ENCODE measurements at places on chromosomes 16 and 17.

DNA sequence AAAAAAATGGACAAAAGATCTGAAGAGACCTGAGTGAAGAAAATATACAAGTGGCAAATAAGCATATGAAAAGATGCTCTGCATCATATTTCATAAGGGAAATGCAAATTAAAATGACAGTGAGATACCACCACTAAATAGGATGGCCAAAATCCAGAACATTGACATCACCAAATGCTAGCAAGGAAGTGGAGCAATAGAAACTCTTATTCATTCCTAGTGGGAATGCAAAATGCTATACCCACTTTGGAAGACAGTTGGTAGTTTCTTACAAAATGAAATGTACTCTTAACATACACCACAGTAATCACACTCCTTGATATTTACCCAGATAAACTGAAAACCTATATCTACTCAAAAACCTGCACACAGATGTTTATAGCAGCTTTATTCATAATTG is 33.6 kb downstream of the DHRS7B start:
- DNase-seq = no peak

DNA sequence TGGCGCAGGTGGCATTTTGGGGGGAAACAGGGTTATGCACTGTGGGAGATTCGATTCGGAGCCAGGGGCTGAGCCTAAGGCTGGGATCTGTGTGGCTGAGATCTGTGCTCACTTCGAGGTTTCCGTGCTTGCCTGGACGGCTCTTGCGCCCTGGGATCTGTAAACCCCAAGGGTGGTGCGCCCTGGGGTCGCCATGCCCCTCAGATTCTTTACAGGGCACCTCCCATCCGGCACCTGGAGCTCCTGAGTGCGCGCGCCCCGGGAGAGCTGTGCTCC is 377 bp downstream of the SLC13A5 start:
- no peak for DNase-seq

DNA sequence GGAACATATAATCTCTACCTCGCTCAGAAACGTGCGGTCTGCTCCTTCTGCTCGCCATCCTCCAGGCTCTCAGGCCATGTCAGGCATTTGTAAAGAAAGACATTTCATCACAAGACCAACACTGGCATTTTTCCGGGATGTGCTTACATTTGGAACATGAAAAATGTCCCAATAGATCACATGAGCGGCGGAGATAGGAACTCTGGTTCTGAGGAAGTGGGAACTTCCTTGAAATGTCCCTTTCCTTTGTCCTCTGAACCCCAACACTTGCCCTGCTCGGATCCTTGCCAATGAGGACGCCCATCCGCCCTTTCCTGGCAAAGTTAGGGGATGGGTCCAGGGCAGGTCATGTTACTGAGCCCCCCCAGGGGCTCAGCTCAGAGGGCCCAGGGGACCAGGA is 130.5 kb downstream of the MAF start:
- DNase-seq = no peak

DNA sequence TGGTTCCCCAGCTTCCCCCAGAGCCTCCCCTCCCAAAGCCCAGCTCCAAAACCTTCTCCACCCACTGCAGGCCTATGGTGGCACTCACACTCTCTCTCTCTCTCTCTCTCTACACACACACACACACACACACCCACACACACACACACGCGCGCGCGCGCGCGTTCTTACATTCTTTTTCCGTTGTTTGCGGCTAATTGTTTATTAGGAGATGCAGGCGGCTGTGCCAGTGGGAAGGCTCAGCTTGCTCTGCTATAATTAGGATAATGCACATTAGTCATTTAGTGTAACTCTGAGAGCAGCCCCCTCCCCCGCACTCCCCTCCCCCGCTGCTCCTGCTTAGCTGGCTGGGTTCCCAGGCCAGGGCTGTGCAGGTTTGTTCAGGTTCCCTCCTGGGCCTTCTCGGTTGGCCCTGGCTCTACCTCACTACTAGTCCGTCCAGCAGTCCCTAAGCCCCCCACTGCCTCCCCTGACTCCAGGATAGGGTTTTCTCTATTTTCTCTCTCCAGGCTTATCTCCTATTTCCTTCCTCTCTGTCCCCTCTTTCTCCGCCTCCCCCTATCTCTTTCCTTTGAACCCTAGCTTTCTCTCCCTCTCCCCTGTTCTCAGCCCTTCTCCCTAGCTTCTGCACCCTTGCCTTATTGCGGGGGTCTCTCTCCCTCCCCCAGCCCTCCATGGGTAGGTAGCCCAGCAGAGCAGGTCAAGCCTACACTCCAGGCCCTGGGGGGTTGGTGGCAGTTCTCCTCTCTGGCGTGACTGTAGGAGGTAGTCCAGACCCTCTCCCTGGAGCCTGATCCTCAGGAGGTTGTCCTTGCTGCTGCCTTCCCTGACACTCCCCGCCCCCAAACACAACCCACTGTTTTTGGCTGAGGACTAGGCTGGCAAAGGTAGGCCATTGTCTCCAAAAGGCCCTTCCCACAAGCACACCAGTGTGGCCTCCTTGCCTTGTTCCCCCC is 34.0 kb downstream of the TMEM132E start:
- no peak for DNase-seq

GRCh38 chr16:82741073-82741615 is 114.4 kb downstream of the CDH13 start:
- DNase-seq = no peak

DNA sequence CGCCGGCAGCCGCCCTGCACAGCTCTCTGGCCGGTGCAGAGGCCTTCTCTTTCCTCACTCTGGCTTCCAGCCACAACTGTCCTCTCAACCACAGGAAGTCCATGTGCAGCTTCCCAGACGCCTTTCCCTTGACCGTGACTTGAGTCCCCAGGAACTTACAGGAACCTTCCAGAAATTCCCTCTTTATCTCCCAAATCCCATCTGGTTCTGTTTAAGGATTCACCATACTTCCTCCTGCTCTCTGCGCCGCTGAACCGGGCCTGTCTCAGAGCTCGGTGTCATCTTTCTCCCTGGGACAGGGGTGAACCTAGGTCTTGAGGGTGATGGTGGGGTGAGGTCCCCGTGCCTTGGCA is 65.2 kb upstream of the ZNF469 start:
- no peak for DNase-seq

DNA sequence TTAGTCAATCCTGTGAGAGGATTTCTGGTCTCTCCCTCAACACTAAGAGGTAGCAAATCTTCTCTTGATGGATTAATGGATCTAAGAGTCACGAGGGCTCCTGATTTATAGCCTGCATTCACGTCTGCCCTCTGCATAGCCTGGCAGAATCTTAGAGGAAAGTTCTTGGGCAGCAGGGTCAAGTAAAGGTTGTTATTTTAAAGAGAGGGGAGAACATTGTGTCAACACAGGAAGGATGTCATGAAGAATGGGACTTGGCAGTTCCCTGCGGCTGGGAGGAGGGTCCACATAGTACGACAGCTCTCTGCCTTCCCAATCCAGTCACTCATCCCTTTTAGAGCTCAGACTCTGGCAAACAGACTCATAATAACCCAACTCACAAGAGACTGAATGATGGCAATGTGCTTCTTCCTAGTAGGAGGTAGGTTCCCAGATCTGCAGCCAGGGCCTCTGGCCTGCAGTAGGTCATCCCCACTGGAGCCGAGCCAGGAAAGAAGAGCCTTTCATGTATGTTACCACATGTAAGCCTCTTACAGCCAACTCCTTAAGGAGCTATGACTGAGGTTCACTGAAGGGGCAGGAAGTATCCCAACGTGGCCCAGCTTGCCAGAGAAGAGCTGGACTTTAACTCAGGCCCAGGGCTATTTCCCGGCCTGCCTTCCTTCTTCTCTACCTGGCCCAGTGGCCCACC is 25.4 kb upstream of the RPTOR start:
- DNase-seq = no peak

DNA sequence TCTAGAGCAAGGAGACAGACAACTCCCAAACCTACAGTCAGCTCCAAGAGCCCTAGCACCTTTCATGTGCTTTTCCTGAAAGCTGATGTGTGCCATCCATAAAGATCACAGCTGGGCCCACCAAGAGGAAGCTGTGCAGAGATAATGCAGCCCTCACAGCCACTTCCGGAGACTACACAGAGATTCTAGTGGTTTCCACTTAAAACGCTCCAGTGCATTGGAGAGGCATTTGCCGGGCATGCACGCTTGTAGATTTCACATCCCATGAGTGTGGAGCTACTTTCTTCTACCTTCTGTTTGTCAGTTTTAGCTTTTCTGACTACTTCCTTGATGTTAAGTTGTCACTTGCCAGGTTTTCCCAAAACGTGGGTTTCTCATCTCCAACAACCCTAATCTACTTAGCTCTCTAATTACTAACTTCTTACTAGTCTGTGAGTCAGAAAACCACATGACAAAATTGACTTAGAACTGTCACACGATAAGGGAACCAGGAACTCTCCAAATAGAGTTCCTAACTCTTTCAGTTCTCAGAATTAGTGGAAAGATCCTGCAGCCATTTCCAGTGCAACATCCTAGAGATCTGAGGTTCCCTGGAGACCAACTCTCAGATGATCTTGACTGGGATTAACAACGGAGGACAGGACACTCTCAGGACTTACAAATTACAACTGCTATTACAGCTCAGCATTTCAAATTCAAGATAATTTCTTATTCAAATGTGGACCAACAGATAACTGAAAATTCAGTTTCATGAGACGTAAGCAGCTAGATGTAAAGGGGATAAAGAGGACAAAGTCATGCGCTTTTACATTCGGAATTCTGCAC is 28.6 kb downstream of the PMP22 start:
- DNase-seq = no peak

GRCh38 chr16:60214311-60214710 is 1480.2 kb upstream of the GOT2 start:
- DNase-seq = no peak

DNA sequence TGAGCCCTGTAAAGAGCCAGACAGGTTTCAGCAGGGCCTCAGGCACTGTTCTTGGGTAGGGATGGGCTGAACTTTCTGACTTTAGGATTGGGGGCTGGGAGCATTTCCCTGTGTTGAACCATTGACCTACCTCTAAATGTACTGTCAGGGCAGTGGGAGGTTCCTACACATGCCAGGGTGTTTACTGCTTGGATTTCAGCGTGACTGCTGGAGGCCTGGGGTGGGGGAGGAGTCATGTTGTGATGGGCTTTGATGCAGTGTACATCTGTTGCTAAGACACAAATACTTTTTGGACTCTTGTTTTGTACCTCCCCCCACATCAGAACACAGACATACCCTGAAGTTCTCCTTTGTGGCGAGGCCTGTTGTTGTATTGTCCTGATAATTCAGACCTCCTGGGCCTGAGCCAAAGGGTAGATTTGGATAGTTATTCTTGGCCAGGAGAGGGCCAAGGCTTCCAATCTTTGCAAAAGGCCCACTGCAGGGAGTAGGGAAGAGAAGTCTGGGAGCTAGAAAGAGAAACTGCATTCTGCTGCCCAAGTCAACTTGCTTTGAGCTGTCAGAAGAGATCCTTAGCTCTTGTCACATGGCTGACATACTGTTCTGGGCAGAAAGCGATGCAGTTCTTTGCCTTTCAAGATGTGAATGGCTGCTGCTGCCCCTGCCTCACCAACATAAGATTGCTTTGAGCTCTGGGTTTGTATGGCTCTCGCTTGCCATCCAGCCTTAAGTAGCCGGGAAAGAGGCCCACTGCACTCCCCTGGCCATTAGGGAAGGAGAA is 3.7 kb downstream of the NFE2L1 start:
- peak; percentile 30 for DNase-seq

DNA sequence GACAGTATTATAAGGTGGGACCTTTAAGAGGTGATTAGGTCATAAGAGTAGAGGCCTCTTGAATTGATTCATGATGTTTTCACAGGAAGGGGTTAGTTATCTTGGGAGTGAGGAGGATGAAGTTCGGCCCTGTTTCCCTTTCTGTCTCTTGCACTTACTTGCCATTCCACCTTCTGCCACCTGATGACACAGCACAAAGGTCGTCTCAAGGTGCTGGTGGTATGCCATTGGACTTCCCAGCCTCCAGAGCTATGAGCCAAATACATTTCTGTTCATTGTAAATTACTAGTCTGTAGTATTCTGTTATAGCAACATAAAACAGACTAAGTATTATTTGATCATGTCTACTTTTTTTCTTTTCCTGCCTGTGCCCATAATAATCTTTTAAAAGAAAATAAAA is 23.5 kb downstream of the CHD9 start:
- DNase-seq = no peak

GRCh38 chr17:64134216-64134970 is 4.4 kb upstream of the ERN1 start:
- DNase-seq = no peak

GRCh38 chr17:17994271-17995069 is 21.8 kb downstream of the DRC3 start:
- DNase-seq = no peak

DNA sequence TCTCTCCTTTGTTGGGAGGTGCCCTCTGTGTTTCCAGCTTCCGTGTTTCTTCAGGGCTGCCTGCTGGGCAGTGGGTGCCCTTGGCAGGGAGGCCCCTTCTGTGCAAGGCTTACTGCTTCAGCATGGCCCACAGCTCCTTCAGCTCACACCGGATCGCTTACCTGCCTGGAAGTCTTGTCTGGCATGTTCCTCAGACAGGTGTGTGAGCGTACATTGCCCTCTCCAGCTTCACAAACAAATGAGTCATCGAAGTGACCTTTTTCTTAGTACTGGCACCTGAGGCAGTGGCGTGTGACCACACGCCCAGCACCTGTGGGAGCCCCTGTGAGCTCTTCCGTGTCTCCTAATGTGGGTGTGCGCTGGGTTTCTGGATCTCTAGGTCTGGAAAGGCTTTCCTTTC is 3.5 kb downstream of the RAB40C start:
- no peak for DNase-seq

- DNase-seq = peak; percentile 96
Measured at GRCh38 chr16:81485824-81486539, 41.4 kb downstream of the CMIP start.

DNA sequence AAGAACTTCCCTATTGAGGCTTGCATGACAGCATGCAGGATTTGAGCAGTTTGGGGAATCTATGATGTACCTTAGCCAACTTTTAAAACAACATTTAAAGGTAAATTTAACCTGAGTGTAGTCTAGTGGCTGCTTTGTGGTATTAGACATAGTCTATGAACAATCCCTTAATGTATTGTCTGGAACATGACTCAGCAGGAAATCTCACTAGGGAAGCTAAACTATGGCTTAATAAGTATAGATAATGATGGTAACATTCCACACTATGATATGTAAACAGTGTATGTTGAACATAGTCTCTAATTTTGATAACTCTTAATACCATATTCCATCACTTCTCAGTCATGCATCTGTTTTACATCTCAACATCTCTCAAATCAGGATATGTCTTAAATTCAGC is 52.1 kb upstream of the SLC12A3 start:
- peak; percentile 50 for DNase-seq

- DNase-seq = peak; percentile 40
Measured at GRCh38 chr17:76714822-76715495, 4.2 kb upstream of the MXRA7 start.

DNA sequence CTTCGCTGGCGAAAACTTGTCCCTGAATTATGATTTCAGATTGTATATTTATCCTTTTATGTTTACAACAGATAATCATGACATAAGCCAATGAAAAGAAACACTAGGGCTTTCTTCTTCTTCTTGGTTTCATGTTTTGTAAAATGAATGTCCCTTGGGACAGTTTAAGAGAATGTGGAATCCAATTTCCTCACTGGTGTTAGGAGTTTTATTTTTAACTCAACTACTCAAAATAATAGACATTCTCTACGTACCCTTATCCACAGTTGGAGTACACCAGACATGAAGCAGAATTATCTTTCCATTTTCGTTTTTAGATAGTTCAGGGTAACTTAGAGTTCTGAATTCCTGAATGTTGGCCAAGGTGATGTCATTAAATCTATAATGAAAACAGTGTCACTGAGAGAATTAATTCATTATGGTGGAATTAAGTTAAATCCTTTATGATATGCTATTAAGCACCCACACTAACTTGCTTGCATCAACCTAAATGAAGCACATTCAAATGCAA is 43.4 kb downstream of the IRX6 start:
- DNase-seq = no peak
